Tongue (tissue), 3 donors: ENCODE measurements at places on chromosomes 1 and 21.
A peak's percentile ranks its signal among the peaks of the same experiment; 100 is the strongest.

DNA sequence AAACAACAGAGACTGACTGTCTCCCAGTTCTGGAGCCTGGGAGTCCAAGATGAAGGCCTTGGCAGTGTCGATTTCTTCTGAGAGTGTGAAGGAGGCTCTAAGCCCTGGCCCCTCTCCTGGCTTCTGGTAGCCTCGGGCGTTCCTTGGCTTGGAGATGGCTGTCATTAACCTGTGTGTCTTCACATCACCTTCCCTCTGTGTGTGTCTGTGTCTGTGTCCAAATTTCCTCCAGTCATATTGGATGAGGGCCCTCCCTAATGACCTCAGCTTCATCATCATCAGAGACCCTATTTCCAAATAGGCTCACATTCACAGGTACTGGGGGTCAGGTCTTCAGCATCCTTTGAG, 138.3 kb downstream of the TOMM20 start:
- DNase-seq: no peak

GRCh38 chr1:105865546-105865945, 1190.9 kb upstream of the PRMT6 start:
- DNase-seq: no peak

- DNase-seq: no peak
Measured at GRCh38 chr1:208531003-208531750, 287.0 kb upstream of the PLXNA2 start.

DNA sequence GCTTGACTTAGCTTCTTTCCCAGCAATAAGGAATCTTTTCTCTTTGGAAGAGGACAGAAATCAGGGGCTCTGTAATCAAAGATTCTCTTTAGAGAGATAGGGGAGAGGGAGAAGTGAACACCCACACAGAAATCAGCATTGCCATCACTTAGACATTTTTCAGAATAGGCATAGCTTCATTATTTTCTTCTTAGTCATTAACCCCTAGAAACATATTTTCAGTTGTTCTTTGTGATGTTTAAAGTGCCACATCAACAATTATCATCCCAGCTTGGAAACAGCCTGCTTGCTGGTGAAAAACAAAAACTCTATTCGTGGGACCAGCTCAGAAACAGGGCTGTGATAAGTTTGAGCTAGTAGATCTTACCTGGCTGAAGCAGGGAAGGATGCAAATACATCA, 88.3 kb upstream of the SLC44A3 start:
- no peak for DNase-seq

DNA sequence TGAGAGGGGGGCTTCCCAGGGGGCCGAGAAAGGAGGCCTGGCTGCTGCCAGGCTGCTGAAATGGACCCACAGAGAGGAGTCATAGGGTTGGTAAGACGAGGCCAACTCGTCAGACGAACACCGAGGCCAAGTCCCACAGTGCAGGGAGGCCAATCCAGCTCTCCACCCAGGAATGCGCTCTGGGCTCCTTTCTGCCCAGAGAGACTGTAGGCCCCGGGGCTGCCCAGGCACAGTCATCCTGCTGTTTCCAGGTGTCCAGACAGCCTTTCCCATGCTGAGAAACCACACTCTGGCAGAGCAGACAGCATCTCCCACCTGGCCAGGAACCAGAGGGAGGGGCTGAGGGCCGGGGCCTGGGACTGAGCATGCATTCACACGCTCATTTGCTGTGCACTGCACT, 26.7 kb upstream of the RSPO1 start:
- DNase-seq: no peak

- no peak for DNase-seq
Measured at GRCh38 chr1:244010191-244010590, 40.9 kb upstream of the ZBTB18 start.

DNA sequence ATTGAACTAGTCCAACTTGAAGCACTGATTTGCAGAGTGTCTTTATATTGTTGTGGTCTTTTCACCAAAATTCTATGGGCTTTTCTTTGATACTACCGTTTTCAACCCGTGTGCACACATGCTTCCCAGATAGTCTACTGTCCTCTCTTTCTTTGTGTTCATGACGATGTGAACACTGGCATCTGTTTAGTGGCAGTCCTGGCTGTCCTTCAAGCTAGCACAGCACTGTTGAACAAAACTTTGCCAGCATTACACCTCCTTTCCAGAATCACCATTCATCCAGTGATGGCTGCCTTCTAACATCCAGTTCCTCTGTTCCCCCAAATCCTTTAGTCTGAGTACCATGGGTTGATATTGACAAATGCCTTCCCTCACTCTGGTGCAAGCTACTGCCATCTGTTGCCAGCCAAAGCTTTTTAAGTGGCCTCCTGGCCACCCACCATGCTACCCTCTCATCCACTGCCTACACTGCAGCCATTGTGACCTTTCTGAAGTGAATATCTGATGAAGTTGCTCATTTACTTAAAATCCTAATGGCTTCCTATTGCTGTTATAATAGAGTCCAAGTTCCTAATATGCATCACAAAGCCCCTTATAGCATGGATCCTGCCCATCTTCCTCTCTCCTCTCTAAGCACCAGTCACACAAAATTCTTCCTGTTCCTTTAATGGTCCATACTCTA, 94.3 kb downstream of the NIBAN1 start:
- DNase-seq: no peak

DNA sequence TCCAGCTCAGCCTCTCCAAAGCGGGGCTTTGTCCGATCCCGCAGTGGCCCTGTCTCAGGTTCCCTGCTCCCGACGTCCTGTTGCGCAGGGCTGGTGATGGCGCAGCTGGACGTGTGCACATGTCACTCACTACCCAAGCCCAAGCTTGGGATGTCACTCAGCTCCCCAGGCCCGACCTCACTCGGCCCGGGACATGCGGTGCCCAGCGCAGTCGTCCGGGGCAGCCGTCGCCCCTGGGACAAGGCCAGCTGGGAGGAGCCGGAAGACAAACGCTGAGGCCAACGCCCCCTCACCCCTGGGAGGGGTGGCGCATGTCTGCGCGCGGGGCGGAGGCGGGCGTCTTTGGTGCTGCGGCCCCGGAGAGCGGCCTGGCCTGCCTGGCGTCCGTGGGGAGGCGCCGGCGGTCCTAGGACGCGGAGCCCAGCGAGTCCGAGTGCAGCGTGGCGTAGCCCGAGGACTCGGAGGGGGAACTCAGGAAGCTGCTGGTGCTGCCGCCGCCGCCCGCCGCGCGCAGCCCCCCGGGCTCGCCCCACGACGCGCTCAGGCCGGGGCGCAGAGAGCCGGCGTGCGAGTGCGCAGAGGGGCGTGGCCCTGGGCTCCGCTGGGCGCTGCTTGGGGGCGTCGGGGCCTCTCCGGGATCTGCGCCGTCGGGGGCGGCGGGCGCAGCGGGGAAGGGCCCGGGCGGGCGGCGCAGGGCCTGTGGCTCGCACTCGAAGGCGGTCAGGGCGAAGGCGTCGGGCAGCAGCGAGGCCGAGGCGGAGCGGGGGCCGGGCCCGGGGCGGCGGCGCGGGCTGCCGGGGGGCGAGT, 5.2 kb downstream of the HES3 start:
- no peak for DNase-seq

DNA sequence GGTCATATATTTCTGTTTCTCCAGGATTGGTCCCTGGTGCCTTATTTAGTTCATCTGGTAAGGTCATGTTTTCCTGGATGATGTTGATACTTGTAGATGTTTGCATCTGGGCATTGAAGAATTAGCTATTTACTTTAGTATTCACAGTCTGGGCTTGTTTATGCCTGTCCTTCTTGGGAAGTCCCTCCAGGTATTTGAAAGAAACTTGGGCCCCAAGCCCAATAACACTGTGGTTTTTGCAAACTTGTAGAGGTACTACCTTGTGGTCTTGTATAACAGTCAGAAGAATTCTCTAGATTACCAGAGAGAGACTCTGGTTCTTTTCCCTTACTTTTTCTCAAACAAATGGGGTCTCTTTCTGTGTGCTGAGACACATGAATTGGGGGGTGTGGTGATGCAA, 251.4 kb upstream of the B3GALT2 start:
- no peak for DNase-seq

DNA sequence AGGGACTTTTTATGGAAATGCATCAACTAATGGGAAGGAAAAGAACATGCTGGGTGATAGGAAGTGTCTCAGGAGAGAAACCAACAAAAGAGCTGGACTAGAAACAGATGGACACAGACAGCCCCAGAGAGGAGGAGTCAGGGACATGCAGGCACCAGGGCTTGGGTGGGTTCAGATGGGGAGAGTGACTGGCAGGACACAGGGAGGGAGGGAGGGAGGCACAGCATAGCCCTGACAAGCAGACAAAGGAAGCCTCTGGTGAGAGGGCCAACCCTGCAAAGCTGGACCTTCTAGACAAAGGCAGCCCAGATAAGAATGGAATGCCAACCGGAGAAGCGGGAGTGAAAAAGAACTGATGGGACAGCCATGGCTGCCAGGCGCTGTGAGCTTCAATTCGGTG, 568.8 kb downstream of the AJAP1 start:
- DNase-seq: no peak

GRCh38 chr1:226603022-226603857, 54.7 kb downstream of the STUM start:
- peak; percentile 89 for DNase-seq

DNA sequence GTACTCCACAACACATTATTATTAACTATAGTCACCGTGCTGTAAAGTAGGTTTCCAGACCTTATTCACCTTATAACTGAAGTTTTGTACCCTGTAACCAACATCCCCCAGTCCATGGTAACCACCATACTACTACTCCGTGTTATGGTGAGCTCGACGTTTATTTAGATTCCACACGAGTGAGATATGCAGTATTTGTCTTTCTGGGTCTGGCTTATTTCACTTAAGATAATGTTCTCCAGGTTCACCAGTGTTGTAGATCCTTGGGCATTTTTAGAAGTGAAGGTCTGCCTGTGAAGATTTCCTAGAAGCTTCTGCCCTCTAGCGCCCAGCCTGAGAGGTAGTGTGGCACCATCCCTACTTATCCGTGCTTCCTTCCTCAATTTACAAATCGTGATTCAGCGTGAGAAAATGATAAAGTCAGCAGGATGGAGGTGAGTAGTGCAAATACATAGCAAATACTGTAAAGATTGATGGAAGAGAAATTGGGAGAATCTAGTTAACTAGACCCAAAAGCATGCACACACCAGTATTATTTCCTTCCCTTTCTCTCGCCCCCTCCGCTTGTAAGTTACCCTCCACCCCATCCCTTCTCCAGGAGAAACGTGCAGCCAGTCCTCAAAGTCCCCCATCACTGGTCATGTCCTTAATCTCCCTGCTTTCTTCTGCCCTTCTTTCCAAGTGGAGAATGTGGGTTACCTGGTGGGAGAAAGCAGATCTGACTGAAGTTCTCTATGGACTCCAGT, 36.0 kb upstream of the DISC1 start:
- DNase-seq: peak; percentile 77

- DNase-seq: no peak
Measured at GRCh38 chr1:53292690-53293089, 35.2 kb downstream of the LRP8 start.
